ENCODE measurements at places on chromosomes 7 and 10.

DNA sequence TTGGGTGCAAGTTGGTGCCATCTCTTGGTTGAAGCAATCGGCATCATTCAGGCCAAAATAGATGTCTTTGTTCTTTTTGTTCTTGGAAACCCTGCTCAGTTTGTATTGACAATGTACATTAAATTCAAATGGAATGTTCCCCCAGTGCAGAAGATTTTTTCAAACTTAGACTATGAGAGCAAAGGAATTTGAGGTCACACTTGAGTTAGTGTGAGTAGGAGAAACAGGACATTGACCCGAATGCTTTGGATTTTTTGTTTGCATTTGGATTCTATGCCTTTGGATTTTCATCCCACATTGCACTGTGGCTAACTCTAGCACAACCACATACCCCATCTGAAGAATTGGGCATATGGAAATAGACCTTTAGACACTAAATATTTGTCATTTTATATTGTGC is 480.0 kb downstream of the GALNT17 start:
- no peak for DNase-seq

DNA sequence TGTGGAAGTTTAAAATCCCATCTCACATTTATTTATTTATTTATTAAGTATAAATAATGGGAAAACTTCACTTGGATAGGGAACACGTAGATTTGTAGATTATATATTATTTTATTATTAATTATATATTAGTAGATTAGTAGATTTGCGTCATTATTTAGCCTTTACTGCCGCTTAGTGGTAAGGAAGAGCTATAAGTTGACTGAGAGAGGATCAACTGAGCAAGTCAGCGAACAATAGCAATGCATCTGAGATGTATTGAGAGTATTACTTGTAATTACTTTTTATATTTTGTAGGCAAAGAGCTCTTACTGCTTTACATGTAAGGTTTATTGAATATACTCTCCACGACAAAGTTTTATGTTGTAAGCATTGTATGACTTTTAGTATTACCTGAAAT is 244.5 kb upstream of the ANKRD30A start:
- DNase-seq, result no peak

DNA sequence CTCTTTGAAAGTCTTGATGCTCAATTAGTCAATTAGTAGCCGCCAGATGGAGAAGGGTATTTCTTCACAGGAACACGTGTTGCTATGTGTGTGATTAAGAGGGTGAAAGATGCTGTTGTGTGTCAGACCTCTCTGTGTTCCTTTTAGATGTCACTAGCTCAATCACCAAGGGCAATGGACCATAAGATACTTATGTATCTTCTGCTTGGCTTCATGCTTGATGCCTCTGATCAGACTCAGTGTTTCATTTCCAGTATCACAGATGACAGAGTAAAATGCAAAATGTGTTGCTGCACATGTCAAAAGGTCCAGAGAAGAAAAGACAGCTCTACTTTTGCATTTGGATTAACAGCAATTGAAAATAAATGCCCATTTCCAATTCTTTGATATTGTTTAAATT is 865.9 kb downstream of the CNTNAP2 start:
- DNase-seq, result no peak

GRCh38 chr10:4062072-4062471 is 277.1 kb upstream of the KLF6 start:
- DNase-seq, result no peak

DNA sequence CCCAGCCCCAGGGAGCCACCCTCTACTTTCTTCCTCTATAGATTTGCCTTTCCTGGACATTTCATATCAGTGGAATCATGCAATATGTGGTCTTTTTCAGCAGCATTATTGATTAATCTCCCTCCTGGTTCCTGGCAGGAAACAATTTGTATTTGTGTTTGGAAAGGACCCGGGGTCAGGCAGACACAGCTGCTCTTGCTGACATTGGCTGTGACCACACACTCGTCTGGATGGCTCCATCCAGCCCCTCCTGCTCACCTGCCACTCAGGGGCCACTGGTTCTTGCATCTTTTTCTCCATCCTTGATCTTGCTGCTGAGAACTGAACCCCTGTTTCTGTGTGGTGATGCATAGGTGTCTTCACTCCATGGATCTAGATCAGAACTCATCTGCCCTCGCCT is 176.6 kb upstream of the MKI67 start:
- no peak for DNase-seq

- DNase-seq, result no peak
Observed at GRCh38 chr7:150313870-150314269, 9.3 kb upstream of the LRRC61 start.

DNA sequence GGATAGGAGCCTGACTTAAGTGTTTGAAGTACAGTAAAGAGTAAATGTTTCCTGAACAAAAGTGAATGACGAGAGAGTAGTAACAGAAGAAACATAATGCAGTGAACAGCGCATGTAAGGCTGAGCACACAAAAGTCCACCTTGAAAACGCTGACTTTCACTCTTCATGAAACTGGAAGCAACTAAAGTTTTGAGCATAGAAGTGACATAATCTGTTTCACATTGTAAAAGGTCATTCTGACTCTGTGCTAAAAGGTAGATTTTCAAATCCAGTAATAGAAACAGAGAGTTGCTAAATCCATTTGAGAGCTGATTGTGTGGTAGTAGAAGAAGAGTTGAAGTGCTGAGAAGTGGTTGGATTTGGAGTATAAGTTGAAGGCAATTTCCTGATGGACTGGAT is 1037.0 kb downstream of the CNTNAP2 start:
- no peak for DNase-seq

All from KBM-7 (cell line).